ENCODE measurements at places on chromosomes 5 and 9. TPM values are rescaled to one million over a fixed set of nuclear protein-coding genes. Genes with fewer than 3 reads are reported as not detected.

GRCh38 chr9:14273696-14274121 is 40.2 kb downstream of the NFIB start:
- DNase-seq: no peak

GRCh38 chr5:175814691-175815090 is 56.7 kb upstream of the CPLX2 start:
- peak; percentile 76 for DNase-seq

DNA sequence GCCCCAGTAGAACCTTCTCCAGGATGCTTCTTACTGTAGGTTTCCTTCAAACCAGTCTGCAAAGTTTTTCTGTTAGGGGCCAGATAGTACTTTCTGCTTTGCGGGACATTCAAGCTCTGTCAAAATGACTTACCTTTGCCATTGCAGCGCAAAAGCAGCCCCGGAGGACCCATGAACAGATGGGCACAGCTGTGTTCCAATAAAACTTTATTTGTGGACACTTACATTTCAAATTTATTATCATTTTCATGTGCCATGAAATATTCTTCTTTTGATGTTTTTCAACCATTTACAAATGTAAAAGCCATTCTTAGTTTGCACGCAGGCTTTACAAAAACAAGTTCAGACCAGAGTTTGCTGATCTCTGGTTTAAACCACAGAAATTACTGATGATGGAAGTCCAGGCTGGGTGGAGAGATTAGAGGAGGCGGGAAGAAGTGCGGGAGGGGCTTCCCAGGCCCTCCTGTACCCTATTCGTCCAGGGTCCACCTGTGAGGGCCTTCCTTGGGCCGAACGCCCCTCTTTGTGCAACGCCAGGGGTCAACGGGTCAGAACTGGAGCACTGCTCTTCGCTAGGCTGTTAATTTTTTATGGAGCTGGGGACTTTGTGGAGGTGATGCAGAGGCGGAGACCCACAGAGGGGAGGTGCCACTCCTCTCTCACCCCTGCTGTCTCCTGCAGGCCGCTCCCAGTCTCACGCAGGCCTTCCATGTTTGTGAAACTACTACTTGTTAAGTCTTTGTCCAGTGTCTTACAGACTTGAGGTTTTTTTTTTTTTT is 7.6 kb upstream of the ASS1 start:
- no peak for DNase-seq

DNA sequence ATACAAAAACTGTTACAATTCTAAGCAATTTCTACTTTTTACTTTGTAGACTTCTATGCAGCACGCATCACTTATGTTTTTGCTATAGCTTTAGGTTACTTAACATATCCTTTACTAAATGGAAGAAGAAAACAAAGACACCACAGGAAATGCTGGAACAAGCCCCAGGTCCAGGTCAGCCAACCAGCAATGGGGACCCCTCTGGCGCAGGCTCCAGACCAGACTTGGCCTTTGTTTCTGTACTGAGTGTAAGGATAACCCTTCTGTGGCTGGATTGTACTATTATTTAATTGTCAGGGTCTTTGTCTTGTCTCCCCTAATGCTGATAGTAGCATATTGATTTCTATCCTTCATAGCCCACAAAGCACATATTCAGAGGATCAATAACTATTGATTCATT is 4.2 kb downstream of the SEMA4D start:
- DNase-seq: no peak

DNA sequence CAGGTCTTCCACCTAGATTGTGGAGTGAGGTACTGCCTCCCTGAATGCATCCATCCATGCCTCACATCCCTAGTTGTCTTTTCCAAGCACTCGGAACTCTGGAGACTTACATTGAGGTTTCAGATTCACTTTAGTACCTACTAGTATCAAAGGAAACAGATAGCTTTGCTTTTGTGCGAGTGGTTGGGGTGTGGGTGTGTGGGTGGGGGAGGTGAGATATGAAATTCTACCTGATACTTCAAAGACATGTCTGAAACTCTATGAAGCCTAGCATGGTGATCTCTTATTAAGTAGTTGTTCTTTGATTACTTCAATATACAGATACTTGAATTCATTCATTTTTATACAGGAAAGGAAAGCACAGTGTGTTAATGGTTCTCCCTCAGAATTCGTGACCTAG is 64.4 kb downstream of the MCCC2 start:
- DNase-seq: no peak

DNA sequence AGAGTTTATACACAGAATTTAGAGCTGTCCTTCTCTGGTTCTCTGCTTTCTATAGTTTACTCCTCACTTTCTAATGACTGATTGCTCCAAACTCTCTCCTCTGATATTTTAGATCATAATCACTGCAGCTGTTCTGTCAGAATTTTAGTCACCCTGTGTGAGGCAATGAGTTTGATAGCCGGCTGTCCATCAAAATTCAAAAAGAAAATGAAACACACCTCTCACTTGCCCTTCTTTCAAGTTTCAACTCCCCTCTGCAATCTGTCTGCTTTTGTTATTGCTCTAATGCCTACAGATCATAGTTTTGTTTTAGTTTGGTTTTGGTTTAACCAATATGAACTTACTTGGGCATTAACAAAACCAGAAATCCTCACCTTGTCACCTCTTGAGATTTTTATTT is 23.3 kb upstream of the ABLIM3 start:
- no peak for DNase-seq

DNA sequence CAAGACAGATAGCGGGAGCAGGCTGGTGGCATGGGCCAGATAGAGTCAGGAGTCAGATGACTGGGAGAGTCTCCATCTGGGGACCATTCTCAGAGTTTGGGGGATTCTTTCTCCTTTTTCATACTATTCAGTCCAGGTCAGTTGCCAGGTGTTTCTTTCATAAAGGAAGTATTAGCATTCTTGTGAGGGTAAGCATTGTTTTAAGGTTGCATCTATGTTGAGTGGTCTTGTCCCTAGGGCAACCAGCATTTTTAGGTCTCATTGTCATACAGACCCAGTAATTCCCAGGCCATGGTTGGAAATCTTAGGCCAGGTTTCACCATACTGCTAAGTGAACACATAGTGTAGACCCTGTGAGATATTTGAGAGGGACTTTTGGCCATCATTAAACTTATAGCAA is 122.3 kb upstream of the POC5 start:
- DNase-seq: no peak

DNA sequence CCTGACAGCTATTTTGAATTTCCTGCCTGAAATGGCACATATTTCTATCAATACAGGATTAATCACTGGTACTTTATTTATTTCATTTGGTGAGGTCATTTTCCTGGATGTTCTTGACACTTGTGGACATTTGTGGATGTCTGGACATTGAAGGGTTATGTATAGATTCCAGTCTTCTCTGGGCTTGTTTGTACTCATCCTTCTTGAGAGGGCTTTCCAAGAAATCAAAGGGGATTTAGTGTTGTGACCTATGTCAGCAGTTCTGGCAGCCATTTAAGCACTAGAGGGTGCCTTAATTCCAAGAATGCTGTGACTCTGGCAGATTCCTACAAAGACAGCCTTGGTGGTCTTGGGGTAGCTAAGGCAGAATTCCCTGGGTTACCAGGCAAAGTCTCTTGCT is 259.7 kb downstream of the CSNK1G3 start:
- DNase-seq: no peak

GRCh38 chr5:3375586-3376311 is 219.9 kb upstream of the IRX1 start:
- DNase-seq: no peak

DNA sequence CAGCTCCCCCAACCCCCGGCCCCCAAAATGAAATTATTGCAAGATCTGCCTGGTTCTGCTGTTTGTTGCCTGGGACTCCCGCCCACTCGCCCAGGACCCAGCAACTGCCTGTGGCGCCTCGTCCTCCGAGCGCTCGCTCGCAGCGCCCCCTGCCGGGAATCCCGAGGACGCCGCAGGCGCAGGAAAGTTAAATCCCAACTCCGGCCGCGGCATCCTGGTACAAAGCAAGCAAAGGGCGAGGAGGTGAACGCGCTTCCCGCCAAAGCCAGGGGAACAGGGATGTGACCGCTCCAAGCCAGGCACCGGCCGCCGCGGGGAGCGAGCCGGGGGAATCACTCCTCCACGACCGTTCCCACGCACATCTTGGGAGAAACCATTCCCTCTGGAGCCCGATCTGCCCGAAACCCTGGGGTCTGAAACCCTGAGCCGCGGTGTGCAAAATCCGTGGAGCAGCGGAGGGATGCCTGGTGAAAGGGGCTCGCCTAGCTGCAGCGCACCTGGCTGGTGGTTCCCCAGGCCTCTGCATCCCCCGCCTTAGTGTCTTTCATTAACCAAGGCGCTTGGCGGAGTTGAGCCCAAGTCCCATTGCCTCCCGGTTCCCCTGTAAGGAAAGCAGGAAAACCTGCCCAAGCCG is 1.3 kb downstream of the SEMA5A start:
- peak; percentile 81 for DNase-seq

The PLEKHG4B gene
- total RNA-seq: 3.8 TPM

The PRR7 gene
- 8.9 TPM for total RNA-seq

The SGCD gene
- total RNA-seq: 6.6 TPM

The KIF24 gene
- 1.5 TPM for total RNA-seq

The P4HA2 gene
- total RNA-seq: 200 TPM

The PCDHGC3 gene
- 129 TPM for total RNA-seq

The CDH9 gene
- total RNA-seq: not detected
